ENCODE measurements at places on chromosomes 13 and 19. TPM values are rescaled to one million over a fixed set of nuclear protein-coding genes. Genes with fewer than 3 reads are reported as not detected.

- no peak for DNase-seq
Measured at GRCh38 chr13:100520936-100521850, 67.4 kb downstream of the GGACT start.

GRCh38 chr13:28022848-28023518 lies 34.5 kb upstream of the URAD start:
- peak; percentile 3 for DNase-seq

DNA sequence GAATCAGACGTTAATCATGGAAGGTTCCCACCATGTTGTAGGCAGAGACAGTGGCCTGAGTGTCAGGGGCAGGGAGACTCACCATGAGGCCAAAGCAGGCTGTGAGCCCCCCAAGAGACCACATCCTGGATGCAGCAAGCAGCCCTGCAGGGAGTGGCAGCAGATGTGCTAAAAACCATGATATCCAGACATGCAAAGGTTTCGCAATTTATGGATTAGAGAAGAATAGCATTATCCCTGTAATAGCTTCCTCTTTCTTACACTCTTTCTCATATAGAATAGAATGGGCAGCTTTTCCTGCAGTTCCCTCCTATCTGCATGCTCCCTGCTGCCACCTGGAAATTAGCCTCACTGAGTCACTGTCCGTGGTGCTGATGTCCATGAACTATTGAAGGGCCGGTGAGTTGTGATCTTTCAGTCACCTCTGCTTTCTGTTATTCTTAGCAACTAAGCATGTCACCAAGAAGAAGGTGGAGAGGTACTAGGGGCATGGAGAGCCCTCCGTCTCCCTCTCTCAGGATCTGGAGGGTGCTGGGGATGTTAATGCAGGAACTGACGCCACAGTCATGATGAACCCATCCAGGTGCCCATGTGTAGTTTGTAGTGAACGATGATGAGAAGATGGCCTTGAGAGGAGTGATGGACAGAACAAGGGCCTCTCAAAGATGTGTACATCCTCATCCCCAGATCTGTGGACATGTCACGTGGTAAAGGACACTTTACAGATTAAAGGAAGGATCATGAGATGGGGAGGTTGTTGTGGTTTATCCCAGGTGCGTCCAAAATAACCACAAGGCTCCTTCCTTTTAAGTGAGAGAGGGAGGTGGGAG lies 9.9 kb downstream of the CEACAM4 start:
- DNase-seq = peak; percentile 4

- DNase-seq = no peak
Measured at GRCh38 chr13:24060993-24061392, 99.5 kb upstream of the SPATA13 start.

The PSPN gene
- total RNA-seq = 1.7 TPM

The ZNF345 gene
- total RNA-seq = 6.0 TPM

The ZNF324B gene
- total RNA-seq = 10.4 TPM

The MATK gene
- total RNA-seq = not detected

The CALR3 gene
- total RNA-seq = not detected
